ENCODE measurements at places on chromosomes 5 and 9.

- no peak for DNase-seq
These were observed 318.4 kb upstream of the ZNF608 start for GRCh38 chr5:125064621-125065438.

- no peak for DNase-seq
These were observed 765 bp downstream of the MARCHF6 start for GRCh38 chr5:10354048-10354872.

DNA sequence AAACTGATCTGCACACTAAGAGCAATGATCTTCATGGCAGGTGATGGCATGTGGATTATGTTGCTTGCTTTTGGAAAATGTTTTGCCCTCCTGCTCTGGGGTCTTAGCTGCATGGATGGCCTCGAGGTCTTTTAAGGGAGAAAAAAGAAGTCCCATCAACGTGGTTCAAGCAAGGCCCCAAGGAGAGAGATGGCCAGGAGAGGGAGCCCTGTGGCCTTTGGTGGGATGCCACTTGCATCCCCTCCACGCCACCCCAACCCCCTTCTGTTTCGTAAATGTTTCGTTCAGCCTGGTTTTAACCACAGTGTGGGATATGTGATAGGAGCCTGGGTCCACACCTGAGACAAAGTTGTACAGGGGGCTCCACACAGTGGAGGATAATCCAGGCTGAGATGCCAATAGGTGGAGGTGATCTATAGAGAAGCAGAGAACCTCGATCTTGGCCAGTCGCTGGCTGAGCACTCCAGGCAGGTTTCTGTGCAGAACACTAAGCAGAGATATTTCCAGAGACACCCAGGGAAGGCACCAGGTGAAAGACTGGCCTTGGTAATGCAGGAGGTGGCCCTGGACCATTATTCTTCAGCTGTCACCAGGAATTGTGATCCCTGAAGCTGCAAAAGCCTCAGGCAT is 25.8 kb upstream of the FRRS1L start:
- no peak for DNase-seq

DNA sequence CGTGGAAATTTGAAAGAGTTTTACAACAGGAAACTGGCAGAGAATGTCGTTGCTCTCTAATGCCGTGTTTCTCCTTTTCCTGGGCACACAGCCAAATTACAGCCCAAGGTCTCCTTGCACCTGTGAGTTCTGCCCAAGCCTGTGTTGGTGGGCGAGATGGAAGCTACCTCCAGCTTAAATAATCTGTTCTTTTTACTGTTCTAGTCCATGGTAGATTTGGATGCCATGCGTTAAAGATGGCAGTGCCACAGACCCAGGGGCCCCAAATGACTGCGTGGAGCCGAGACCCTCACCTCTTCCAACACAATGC is 92.6 kb upstream of the IRX4 start:
- DNase-seq, result no peak

DNA sequence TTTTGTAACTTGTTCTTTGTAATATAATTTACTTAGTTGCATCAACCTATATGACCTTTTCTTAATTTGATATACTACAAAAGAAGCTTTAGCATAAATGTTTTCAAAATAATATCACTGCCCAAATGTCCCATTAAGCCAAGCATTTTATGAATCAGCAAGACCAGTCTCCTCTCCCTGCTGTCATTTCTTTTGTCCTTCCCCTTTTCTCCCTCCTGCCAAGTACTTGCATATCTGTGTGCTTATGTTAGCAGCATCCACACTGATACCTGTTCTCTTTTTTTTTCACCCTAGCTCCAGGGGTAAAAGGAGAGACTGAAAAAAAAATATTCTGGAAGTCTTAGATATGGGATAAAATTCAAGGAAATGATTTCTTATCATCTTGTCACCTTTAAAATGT is 69.7 kb downstream of the ZSWIM6 start:
- peak; percentile 19 for DNase-seq

GRCh38 chr9:84838879-84839278 is 169.3 kb downstream of the NTRK2 start:
- no peak for DNase-seq

GRCh38 chr5:9681706-9682105 is 51.6 kb upstream of the TAS2R1 start:
- DNase-seq, result no peak

- no peak for DNase-seq
These were observed 12.9 kb upstream of the EEIG1 start for GRCh38 chr9:127993721-127994120.

- DNase-seq, result no peak
These were observed 105.3 kb downstream of the THBS4 start for GRCh38 chr5:80140496-80140895.

DNA sequence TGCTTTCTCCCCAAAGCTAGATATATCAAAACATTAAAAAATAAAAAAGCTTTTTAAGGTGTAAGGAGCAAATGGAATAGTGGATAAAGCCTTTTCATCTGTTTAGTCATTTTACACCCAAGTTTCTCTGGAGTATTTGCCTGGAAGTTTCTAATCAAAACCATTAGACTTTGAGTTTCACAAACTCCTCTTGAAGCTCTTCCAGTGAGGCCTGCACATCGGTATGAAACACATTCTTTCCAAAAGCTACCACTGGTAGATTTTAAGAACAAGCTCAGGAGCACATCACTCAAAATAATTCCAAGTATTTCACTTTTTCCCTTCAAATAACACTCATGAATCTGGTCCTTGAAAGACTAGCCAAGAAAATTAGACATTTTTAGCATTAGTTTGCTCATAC is 5.7 kb downstream of the TRIM52 start:
- DNase-seq, result no peak

- DNase-seq, result no peak
These were observed 7.0 kb downstream of the DIPK1B start for GRCh38 chr9:136719195-136719880.

DNA sequence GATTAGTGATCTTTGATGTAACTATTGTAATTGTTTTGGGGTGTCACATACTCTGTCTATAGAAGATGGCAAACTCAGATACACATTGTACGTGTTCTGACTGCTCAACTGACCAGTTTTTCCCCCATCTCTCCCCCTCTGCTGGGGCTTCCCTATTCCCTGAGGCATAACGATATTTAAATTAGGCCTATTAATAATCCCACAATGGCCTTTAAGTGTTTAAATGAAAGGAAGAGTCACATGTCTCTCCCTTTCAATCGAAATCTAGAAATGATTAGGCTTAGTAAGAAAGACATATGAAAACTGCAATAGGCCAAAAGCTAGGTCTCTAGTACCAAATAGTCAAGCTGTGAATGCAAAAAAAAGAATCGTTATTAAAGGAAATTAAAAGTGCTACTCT is 265.6 kb downstream of the TMEM232 start:
- no peak for DNase-seq

DNA sequence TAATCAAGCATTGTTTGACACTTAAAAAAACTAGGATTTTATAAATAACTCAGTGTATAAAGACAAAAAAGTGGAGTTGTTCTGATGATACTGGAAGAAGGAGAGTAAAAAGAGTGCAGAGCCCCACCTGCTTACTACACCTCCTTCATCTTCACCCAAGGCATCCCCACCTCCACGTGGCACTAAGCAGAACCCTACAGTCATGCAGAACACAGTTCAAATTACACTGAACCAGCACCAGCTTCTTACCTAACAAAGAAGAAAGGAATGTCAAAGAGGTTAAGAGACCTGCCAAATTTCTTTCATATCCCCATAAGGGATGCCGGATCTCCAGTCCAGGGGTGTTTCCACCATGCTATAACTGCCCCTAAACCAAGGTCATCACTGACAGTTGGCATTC is 55.5 kb downstream of the PDE4D start:
- no peak for DNase-seq

- no peak for DNase-seq
These were observed 773.4 kb downstream of the BRINP1 start for GRCh38 chr9:118595719-118596305.

GRCh38 chr5:178577376-178577839 is 12.8 kb downstream of the COL23A1 start:
- DNase-seq, result no peak

GRCh38 chr9:91077624-91078368 is 276.2 kb downstream of the SYK start:
- peak; percentile 41 for DNase-seq

- DNase-seq, result no peak
These were observed 41.7 kb upstream of the ARRDC3 start for GRCh38 chr5:91424638-91425436.

DNA sequence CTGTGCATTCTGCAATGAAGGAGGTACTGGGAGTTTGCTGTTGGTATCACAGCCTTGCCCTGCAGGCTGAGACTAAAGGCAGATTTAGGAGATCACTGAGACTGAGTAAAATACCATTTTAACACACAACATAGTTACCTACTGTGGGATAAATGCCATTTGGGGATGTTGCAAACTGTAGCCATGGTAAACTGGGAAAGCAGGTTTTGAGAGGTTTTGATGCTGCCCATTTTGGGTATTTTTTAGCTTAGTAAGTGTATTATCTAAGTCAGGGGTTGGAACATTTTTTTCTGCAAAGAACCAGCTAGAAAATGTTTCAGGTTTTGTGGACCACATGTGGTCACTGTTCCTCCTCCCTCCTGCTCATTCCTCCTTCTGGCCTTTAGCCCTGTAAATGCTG is 108.9 kb downstream of the EHMT1 start:
- no peak for DNase-seq

- no peak for DNase-seq
These were observed 37.9 kb upstream of the DPYSL3 start for GRCh38 chr5:147547730-147548129.

DNA sequence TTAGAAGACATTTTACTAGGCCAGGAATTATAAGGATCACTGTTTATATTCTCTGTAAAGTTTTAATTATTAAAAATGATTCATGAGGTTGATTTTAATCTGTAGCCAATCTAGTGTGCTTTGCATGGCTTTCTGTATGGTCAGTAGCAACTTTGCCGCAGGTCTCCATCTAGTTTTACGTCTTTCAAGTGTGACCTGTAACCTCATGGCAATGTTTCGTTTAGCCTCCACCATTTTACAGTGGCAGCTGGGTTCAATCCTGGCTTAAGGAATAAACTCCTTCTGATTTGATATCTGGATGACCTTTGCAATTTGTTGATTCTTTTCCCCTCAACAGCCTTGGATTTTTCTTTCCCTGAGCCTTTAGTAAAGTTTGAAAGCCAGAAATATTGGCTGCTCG is 434.5 kb upstream of the CDH9 start:
- no peak for DNase-seq

- no peak for DNase-seq
These were observed 215.6 kb downstream of the PIK3R1 start for GRCh38 chr5:68431186-68431585.

Data from BJ (cell line).